ENCODE measurements at places on chromosomes 7 and 10.
A peak's percentile ranks its signal among the peaks of the same experiment; 100 is the strongest.

GRCh38 chr7:13077466-13077865, 390.0 kb downstream of the ARL4A start:
- DNase-seq, result no peak

DNA sequence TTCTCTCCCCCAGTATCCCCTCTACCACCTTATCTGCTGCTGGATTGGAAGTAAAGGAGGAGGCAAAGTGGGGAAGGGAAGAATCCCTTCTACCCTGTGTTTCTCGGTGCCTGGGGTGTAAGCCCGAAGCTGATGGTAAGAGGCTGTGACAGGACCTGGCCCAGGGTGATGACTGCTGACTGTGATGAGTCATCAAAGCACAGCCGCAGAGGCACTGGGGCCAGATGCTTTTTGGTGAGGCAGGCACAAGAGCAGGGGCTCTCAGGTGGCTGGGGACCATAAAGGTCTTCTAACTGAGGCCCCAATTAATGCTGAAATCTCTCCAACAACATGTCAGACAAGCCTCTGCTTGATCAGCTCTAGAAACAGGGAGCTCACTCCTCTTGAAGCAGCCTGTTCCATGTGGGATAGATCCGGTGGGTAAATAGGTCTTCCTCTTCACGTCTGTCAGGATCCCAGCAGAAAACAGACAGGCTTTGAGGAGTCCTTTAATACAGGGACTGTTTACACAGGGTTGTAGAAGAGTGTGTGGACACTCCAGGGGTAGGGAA, 86.1 kb upstream of the PCBD1 start:
- DNase-seq, result peak; percentile 24

DNA sequence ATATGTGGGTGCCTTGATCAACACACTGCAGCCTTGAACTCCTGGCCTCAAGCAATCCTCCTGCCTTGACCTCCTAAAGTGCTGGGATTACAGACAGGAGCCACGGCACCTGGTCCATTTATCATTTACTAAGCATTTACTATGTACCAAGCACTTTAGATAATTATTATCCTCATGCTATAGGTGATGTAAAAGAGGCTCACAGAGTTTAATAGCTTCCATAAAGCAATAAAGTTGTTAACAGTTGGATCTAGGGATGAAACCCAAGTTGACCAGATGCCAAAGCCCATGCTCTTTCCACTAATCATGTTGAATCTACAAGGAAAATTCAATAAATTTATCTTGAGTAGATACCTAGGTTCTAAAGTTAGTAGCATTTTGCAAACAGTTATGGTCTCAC, 5.0 kb downstream of the NAPEPLD start:
- DNase-seq, result no peak

GRCh38 chr10:100683545-100684300, 61.7 kb upstream of the PAX2 start:
- no peak for DNase-seq

DNA sequence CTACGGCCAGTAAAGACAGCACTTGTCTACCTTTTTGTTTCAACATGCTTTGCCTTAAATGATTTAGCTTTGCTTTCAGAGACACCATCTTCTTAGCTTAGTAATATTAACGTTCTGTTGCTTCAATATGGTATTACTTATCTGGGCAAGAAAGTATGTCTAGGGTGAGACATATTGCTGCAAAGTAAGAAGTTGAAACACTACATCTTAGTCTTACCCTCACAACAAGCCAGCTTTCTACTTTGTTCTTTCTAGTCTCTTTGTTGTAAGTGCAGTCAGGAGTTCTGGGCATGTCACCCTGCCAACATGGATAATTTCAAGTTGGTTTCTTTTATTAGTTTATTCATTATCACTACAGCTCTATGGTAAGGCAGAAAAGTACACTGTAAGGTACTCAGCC, 122.7 kb upstream of the DNAJB12 start:
- DNase-seq, result no peak

DNA sequence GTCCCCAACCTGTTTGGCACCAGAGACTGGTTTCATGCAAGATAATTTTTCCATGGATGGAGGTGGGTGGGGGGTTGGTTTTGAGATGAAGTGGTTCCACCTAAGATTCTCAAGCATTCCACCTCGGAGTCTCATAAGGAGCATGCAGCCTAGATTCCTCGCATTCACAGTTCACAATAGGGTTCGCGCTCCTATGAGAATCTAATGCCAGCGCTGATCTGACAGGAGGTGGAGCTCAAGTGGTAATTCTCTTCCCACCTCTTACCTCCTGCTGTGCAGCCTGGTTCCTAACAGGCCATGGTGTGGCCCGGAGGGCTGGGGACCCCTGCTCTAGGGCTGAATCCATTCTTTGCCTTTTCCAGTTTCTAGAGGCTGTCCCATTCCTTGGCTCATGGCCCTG, 19.1 kb upstream of the CDK1 start:
- no peak for DNase-seq

DNA sequence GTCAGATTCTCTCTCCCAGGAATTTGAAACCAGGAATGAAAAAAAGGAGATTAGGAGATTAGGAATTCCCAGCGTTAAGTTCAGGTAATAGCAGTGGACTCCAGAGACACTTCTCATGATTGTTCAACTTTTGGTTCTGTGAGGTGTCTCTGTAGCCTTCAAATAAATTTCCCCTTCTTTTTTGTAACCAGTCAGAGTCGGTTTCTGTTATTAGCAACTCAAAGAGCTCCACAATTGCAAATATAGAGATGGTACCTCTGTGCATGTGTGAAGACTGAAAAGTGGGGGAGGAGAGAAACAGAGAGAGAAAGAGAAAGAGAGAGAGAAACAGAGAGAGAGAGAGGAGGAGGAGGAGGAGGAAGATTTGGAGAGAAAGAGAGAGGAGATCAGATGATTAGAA, 112.8 kb upstream of the STEAP1B start:
- DNase-seq, result no peak

- no peak for DNase-seq
Measured at GRCh38 chr7:65744406-65744805, 128.5 kb upstream of the VKORC1L1 start.

DNA sequence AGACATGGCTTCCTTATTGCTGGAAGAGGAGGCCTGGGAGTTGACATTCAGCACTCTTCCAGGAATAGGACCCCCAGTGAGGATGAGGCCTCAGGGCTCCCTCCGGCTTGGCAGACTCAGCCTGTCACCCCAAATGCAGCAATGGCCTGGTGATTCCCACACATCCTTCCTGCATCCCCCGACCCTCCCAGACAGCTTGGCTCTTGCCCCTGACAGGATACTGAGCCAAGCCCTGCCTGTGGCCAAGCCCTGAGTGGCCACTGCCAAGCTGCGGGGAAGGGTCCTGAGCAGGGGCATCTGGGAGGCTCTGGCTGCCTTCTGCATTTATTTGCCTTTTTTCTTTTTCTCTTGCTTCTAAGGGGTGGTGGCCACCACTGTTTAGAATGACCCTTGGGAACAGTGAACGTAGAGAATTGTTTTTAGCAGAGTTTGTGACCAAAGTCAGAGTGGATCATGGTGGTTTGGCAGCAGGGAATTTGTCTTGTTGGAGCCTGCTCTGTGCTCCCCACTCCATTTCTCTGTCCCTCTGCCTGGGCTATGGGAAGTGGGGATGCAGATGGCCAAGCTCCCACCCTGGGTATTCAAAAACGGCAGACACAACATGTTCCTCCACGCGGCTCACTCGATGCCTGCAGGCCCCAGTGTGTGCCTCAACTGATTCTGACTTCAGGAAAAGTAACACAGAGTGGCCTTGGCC, 4.3 kb downstream of the PGAM2 start:
- no peak for DNase-seq

DNA sequence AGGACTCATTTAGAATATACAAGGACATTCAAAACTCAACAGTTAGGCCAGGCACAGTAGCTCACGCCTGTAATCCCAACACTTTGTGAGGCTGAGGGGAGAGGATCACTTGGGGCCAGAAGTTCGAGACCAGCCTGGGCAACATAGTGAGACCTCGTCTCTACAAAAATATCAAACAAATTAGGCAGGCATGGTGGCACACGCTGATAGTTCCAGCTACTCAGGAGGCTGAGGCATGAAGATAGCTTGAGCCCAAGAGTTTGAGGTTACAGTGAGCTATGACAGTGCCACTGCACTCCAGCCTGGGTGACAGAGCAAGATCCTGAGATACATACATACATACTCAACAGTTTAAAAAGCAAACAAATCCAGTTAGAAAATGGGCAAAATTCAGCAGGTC, 44.9 kb downstream of the GNA12 start:
- DNase-seq, result no peak

GRCh38 chr7:44846816-44847508, 925 bp downstream of the H2AZ2 start:
- peak; percentile 78 for DNase-seq

DNA sequence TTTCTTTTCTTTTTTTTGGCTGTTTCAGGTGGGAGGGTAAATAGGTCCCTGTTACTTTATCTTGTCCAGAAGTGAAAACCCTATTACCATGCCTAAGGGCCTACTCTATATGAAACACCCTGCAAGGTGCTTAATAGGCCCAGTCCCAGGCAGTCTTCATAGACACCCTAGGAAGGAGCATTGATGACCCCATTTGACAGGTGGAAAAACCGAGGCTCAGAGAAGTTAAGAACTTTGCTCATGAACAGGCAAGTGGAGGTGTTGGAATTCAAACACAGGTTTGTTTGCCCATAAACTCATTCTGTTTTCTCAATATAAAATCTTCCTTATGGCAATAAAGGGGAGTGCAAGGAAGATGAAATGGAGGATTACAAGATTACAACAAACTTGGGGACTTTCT, 115.8 kb downstream of the ARHGAP22 start:
- no peak for DNase-seq

DNA sequence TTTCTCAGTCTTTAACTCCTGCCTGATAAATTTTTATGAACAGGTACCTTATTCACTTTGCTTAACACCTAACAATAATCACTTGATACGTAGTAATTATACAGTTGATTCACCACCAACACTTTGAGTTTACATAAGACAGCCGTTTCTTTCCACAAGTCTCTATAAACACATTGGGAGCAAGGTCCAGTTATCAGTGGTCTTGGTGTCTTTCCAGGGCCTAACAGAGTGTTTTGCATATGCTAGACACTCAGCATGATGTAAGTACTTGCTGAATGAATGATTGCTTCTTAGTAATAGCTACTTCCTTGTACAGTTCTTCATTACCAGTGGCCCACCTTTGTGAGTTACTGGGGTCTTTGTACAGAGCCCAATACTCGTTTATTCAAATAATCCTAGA, 6.4 kb downstream of the CLDN12 start:
- no peak for DNase-seq

GRCh38 chr10:113609704-113610108, 54.1 kb downstream of the NRAP start:
- no peak for DNase-seq

DNA sequence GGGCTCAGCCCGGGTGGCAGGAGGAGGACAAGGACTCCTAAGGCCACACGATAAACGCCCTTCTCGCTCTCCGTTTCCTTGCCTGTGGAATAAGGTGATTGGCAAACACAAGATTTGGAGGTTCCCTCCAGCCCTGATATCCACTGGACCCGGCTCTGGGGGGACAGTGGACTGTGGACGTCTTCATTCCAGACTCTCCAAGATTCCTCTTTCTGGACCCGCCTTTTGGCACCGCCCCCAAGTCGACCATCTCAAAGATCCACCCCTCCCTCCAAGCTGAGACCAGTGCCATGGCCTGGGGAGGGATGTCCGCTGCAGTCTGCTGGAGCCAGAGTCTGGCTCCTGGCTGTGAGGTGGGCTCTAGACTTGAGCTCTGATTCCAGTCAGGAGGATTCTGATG, 23.6 kb downstream of the ZNF783 start:
- no peak for DNase-seq

DNA sequence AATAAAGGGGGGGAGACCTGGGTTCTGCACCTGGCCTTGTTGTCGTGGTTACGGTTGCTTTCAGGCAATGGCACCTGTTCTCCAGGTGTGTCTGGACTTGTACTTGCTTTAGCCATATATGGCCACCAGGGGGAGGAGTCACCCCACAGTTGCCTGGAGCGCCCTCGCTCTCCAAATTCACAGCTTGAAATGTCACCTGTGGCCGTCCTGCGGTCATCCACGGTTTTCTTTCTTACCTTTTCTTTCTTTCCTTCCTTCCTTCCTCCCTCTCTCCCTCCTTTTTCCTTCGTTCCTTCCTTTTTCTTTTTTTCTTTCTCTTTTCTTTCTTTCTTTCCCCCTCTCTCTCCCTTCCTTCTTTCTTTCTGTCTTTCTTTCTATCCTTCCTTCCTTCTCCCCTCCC, 157.2 kb upstream of the ZNF92 start:
- DNase-seq, result peak; percentile 65

DNA sequence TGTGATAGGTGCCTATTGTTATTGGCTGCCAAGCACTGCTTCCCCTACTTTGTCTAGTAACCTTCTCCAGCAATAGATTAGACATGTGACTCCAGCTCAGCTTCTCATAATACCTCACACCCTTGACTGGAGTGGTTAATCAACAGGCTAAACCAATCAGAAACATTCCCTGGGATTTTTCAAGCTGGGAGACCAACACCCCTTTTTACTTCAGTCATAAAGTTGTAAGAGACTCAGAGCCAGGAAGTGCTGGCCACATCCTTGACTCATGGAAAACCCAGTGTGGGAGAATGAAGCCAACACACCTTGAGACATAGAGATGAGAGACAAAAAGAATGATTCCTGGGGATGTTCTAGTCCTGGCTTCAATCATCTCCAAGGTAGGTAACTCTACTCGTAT, 62.6 kb upstream of the HECTD2 start:
- no peak for DNase-seq

DNA sequence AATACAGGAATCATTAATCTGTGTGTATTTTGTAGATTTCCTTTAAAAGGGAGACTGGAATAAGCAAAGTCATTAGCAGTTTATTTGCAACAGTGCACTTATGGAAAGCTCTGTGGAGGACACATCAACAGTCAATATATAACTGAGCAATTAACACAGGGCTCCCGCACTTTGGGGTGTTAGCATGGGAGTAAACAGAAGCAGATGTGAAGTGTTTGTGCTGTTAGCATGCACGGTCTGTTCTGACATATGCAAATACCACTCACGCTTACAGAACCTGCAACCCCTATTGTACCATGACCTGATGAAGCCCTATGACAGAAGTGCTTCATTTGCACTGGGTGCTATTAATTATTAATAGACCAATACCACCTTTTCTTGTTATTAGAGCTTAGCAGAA, 118.9 kb downstream of the PPP1R3A start:
- no peak for DNase-seq

DNA sequence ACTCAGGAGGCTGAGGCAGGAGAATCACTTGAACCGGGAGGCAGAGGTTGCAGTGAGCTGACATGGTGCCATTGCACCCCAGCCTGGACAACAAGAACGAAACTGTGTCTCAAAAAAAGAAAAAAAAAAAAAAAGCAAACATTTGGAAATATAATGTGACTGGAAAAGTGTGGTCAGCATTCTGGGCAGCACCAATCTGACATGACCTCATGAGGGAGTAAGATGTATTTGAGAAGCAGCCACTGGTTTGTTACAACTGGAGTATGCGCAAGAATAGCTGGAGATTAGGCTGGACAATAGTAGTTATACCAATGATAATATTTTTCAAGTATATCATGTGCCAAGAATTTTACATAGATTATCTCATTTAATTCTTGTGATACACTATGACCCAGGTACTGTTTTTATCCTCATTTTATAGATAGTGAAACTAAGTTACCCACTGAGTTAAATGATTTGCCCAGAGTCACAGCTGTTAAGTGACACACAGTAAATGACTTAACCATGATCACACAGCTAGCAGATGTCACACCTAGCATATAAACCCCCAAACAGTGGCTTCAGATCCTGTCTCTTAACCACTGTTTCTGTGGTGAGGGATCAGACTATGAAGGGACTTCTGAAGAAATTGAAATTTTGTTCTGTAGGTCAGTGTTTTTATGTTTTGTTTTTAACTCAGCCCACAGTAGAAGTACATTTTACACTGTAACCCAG, 11.1 kb downstream of the MCU start:
- peak; percentile 54 for DNase-seq

GRCh38 chr7:45580053-45580872, 6.1 kb downstream of the ADCY1 start:
- no peak for DNase-seq

All from activated CD4-positive, alpha-beta T cell treated with anti-CD3 and anti-CD28 coated beads, Interleukin-10, Interleukin-2, amounts not matched to agents 100 ng/mL and 50 ng/mL, durations not matched to agents 16 hours and 8 hours (primary cell).